ENCODE measurements at places on chromosomes 3 and 15.

- DNase-seq, result no peak
Measured at GRCh38 chr3:110815008-110815583, 256.5 kb upstream of the NECTIN3 start.

DNA sequence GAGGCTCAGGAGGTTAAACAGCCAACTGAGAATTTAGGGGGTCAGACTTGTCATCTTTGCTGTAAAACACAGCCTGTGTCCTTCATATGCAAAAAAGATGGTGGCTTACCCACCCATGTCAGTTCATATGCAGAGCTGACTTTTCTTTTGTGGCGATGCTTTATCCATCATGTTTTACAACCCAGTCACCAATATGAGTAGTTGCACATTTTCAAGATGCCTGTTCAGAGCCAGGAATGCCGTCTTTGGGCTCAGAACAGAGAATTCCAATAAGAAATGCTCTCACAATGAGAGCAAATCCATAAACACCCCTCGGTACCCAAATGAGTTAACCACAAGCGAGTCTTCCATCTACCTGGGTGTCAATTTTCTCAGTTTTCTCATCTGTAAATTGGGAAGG, 83.6 kb downstream of the TIGIT start:
- no peak for DNase-seq

DNA sequence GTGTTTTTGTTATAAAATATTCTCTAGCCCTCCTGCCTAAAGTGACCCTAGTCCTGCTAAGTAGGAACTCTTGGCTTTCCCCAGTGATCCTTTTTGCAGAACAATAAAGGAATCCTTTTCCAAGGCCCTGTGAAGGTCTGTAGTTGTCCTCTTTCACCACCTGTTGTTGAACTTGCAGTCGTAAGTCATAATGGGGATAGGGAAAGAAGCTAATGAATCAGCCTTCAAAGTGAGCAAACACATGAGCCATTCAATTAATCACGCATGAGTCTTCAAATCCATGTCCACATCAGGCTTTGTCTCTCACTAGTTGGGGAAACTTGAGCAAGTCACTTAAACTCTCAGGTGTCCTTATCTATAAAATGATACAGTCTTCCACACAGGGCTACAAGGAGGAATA, 27.6 kb downstream of the ZNF860 start:
- DNase-seq, result no peak

DNA sequence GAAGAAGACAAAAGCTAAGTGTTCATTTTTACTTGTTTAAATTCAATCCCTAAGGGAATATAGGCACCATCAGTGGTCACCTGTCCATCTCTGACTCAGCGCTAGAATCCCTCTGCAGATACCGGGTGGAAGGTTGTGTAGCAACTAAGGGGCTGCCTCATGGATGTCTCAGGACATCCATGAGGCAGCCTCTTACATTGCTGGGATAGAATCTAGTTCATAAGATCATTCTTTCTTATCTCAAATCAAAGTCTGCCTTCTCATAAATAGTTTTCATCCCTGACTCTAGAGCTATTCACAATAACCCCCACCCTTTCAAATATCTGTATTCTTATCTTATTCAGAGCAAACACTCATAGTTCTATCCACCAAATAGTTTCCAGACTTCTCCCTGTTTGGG, 38.1 kb downstream of the HSPBAP1 start:
- DNase-seq, result no peak

GRCh38 chr3:23459465-23459864, 256.3 kb downstream of the UBE2E2 start:
- DNase-seq, result no peak

DNA sequence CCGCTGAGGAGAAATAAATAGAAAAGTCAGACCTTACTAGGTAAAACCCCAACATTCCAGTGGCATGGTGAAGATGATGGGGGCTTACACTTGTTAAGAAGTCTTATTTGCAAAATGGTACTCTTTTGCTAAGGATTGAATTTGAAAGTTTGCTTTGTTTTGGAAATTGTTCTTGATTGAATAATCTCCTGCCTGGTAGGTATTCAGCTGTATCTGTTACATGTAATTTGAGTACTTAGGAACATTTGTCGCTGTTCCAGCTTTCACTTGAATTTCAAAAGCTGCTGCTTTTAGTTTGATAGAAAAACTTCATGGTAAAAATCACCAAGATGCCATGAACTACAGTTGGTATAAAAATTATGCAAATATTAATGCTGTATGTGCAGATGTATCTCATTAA, 44.6 kb downstream of the TFG start:
- no peak for DNase-seq

DNA sequence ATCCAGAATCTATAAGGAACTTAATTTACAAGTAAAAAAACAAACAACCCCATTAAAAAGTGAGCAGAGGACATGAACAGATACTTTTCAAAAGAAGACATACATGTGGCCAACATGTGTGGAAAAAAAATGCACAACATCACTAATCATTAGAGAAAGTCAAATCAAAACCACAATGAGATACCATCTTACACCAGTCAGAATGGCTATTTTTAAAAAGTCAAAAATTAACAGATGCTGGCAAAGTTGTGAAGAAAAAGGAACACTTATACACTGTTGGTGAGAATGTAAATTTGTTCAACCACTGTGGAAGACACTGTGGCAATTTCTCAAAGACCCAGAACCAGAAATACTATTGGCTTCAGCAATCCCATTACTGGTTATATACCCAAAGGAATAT, 830.0 kb upstream of the ALCAM start:
- no peak for DNase-seq

GRCh38 chr3:126960604-126960995, 22.3 kb upstream of the PLXNA1 start:
- DNase-seq, result no peak

- no peak for DNase-seq
Measured at GRCh38 chr15:30930422-30930821, 26.7 kb downstream of the FAN1 start.

DNA sequence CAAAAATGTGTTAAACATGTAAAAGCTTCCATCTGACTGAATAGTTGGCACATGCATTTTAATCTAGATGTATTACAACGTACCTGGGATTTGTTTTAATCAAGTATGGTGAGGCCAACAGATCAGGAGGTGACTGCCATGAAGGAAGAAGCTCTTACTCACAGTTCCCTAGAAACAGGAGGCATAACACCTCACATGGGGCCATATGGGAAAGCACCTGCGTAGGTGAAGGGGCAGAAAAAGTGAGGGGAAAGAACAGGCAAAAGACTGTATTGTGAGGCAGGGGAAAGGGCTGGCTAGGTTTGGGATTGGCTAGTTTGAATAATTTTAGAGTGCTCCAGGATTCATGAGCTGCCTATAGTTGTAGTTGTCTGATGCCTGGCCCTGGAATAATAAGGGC, 9.6 kb downstream of the SQOR start:
- no peak for DNase-seq

- DNase-seq, result no peak
Measured at GRCh38 chr15:66961407-66961884, 104.0 kb upstream of the SMAD3 start.

DNA sequence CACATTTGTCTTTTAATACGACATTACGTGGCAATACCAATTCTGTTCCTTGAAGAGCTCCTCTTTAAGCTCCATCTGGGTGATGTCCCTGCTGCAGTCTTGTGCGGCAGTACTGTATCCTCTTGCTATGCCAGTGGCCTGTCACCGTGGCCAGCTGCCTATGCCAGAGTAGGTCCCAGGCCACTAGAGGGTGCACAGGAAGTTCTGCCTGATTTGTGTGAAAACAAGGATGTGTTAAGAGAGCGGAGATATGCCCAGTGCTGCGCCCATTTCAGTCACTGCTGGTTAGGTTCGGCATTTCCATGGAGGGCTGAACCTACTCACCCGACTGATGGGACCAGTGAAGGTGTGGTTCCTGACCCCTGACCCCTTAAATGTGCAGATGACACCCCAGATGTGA, 25.2 kb downstream of the NIPA1 start:
- no peak for DNase-seq

GRCh38 chr3:55203546-55203945, 275.7 kb upstream of the LRTM1 start:
- no peak for DNase-seq

DNA sequence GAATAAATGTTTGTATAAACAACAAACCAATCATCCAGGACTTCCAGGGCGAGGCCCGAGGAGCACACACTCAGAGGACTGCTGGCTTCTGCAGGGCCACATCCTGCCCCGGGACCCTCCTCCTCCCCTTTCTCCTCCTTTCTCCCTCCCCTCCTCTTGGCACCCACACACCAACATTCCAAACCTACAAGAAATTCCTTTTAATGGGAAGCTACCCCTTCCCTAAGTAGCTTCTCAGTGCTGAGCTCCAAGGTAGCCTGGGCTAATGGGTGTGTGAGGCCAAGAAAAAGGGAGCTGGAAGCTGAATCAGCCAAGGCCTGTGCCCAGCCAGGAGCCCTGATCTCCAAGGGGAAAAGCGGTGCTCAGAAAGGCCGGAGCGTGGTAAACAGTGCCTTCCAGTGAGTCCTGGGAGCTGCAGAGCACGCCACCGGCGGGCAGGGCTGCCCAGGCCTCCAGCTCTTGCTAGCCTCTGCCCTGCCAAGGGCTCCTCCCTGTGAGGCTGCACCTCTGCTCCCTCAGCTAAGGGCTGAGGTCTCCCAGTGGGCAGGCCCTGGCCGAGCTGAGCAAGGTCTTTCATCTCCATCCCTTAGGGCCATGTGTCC, 3.9 kb downstream of the ITIH3 start:
- DNase-seq, result no peak

DNA sequence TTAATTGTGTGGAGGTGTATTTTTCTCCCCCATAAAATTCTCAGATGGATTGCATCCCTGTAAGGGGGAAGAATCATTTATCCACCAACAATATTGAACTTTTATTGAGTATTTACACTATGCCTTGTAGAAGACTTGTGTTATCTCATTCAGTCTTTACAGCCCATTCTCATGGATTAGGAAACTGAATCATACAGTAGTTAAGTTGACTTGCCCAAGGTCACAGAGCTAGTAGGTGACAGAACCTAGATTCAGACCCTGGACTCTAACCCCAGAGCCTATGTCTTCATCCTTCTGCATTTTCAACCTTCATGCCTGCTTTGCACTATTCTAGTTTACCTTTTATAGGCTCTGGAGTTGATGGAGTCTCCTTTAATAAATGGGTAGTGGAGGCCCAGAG, 226.8 kb downstream of the LPP start:
- DNase-seq, result no peak

DNA sequence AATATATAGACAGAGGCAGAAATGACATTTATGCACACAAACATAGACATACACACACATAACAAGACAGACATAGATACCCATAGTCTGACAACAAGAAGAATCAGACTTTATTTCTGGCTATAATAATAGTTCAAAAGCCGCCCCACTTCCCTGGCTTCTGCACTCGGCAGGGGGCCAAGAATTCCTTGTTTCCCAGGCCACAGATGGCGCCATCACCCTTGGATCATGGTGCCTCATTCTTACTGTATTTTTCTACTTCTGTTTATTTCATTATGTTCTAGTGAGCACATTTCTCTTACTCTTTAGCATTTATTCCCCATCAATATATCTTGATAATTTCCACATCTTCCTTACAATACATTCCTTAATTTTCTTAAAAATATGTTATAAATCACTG, 387.5 kb downstream of the NLGN1 start:
- no peak for DNase-seq

DNA sequence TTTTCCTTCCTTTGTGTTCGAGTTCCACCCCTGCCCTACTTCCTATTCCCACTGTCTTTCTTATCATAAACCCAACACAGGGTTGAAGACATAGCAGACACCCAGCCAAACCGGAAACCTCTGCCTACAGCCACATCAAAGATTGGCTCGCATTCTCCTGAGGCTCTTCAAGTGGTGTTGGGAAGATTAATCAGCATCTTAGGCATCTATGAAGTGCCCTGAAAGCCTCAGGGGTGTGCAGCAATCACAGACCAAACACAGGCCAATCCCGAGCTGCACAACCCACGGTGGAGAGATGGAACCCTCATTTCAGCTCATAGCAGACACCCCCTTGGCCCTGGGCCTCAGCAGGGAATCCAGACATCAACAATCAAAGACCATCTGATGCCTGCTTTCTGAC, 255.9 kb downstream of the XXYLT1 start:
- no peak for DNase-seq

GRCh38 chr15:42549032-42549491, 424 bp downstream of the HAUS2 start:
- DNase-seq, result no peak

DNA sequence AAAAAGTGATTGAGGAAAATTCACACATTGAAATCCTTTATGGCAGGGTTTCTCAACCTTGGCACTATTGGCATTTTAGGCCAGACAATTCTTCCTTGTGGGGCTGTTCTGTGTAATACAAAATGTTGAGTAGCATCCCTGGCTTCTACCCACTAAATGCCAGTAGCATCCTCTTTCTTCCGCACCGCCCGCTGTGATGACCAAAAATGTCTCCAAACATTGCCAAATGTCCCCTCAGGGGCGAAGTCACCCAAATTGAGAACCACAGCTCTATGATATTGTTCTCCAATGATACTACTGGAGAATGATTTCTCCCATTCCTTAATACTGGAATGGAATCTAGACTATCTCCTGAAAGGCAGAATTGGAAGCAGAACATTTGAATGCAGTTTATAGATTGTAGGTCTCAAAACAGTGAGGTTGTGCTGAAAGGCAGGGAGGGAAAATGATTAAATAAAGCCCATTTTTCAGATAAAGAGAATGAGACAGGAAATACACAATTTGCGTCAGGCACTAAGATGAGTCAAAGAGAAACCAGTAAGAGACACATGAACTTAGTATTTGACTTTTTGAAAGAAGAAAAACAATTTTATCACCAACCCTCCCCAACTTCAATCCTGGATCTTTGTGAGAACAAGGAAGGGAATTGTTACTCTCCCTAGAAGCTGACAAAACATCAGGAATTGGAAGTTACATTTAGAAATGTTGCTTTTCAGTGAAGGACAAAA, 101.6 kb upstream of the TNIK start:
- no peak for DNase-seq

DNA sequence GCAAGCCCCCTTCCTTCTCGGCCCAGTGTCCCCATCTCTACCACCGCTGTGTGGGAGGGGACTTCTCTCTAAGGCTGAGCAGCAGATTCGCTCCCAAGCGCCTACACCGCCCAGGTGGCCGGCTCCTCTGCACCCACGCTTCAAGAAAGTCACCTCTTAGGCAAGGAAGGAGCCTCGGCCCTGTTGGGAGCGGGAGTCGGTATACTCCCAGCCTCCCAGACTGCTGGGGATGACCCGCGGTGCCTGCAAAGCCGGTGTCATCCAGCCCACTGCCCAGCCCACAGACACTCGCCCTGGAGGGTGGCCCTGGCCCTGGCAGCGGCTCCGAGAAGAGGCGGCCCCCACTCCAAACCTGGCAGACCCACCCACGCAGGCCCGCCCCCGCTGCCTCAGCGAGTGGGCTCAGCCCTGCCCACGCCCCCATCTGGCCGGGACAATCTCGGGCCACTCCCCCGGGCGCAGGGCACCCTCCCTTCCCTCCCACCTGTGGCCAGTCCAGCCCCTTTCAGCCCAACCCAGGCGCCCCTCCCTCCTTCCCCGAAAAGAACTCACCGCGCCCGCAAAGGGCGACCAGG, 396 bp downstream of the CHRNB4 start:
- no peak for DNase-seq

DNA sequence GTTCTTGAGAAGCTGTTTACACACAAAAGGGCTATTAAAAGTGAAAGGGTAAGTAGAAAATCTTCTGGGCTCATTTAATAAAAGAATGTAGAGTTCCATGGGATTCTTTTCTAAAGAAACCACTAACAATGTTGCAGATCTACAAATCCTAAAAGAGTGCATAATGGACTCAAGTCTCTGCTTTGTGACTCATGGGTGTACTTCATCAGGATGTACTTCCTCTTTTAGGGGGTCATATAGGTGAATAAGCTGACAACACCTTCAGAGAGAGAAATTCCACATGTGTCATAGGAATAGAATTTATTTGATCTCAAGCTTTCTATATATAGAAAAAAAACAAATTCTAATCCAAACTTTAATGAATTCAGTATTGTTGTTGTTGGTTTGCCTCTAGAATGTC, 355.5 kb downstream of the TIGIT start:
- no peak for DNase-seq

All from CD4-positive, alpha-beta memory T cell (primary cell).